CD4-positive, alpha-beta T cell treated with Interleukin-1 beta for 1 hour (primary cell): ENCODE measurements at places on chromosomes 11 and 22.

- no peak for DNase-seq
Observed at GRCh38 chr22:19167106-19167869, 11.2 kb downstream of the SLC25A1 start.

DNA sequence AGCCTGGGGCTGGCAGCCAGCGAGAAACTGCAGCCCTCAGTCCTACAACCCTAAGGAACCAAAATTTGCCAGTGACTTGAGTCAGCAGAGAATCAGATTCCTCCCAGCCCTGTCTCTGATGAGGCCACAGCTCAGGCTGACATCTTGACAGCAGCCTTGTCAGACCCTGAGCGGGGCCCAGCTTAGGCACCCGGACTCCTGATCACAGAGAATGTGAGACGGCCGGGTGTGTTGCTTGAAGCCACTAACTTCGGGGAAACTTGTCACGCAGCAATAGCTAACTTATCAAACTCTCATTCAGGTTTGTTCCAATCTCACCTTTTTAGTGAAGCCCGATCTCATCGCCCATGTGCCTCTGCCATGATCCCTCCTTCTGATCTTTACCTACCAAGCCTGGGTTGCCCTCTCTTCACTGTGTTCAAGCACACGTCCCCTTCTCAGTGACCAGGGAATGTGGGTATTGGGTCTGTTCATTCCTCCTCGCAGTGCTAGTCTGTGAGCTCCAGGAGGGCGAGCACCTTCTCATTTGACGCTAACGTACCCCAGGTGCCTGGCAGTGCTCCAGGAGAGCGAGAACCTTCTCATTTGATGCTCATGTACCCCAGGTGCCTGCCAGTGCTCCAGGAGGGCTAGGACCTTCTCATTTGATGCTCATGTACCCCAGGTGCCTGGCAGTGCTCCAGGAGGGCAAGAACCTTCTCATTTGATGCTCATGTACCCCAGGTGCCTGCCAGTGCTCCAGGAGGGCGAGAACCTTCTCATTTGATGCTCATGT is 280.7 kb downstream of the BRD1 start:
- DNase-seq: no peak

- DNase-seq: no peak
Observed at GRCh38 chr22:26610996-26611395, 6.8 kb downstream of the CRYBB1 start.

GRCh38 chr11:34050581-34051348 is 766 bp upstream of the CAPRIN1 start:
- no peak for DNase-seq

DNA sequence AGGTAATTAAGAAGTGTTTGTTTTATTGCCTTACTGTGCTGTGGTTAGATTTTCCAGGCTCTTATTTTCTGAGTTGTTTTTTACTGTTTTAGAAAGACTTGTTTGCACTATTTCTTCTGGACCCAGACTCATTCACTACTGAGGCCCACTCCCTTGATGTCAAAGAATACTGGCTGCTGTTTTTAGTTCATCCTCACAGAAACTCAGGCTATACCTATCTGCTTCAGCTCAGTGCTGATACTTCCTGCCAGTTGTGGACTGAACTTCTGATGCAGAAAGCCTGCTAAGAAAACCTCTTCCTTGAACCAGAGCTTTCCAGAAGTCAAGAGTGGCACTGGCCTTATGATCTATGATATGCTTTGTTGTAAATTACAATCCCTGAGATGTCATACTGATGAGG is 15.9 kb upstream of the PIK3IP1 start:
- no peak for DNase-seq

DNA sequence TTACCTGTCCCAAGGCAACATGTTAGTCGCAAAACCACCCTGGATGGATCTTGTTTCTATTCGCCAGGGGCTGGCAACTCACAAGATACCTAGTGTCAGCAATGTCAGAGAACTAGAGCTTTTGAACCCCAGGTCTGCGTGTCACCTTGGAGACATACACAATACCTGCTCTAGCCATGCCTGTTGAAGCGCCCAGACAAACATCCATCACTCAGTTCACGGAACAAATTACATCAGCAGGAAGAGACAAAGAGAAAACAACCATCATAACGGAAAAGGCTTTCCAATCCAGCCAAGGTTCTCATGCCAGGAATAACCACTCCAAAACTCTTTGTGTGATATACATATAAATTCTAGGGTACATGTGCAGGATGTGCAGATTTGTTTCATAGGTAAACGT is 2.2 kb downstream of the CD59 start:
- DNase-seq: no peak

- no peak for DNase-seq
Observed at GRCh38 chr11:80346353-80347059, 905.7 kb upstream of the TENM4 start.

- no peak for DNase-seq
Observed at GRCh38 chr11:94586978-94587377, 19.8 kb downstream of the PIWIL4 start.

- DNase-seq: no peak
Observed at GRCh38 chr11:10561043-10561818, 7.2 kb downstream of the LYVE1 start.

DNA sequence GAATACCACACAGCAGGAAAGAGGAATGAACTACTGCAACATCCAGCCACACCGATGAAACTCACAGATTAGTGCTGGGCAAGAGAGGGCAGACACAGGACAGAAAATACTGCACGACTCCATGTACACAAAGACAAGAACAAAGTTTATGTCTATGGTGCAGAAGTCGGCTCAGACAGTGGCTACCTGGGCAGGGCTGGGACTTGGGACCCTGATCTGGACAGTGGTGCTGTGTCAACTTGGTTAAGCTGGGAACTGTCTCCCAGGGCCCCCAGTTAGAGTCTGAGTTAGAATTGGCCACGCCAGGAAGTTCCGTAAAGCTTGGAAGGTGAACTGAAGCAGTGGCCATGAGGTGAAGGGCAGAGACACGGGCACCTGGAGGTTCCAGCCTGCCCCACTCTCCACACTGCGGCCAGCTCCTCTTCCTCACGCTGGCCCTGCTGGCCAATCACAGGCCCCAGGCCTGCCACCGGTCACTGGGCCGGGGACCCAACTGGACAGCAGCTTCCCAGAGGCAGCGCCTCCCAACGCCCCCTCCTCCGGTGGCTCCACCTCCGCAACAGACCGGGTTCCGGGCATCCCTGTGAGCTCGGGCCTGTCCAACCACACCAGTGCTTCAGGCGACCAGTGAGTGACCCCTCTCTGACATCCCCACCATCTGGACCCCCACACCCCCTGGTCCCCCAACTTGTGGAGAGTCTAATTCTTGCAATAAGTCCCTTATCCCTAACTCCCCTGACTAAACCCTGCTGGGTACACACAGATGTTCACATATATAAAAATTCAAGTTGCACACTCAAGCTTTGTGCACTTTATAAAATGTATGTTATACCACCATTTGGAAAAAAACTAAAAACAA is 93.7 kb downstream of the MICAL3 start:
- no peak for DNase-seq

GRCh38 chr11:64378335-64378880 is 19.4 kb downstream of the RPS6KA4 start:
- no peak for DNase-seq

DNA sequence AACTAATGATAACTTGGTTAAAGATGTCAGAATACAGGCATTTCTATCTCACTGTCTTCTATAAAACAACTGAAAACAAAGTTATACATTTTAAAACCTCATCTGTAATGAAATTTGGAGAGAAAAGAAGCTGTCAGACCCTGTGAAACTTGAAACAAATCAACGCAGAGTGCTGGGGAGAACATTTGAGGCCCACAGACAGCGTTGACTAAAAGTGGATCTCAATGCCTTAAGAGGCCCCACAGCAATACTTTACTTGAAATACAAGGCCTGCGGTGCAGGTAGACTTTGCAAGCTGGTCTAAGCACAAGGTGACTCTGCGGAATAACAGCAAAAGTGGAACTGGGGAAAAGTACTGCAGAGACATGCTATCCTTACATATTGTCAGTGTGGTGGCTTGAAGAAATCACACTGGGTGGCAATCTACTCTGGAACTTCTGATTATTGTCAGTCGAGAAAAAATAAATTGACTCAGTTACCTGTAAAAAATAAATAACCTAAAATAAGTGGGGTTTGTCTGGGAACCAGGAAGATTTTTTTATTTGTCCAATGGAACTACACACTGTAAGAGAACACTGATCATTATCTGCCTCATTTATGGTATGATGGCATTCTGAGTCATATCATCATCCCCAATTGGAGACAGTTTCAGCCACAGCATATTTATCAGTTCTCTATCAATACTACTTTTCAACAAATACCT is 138.9 kb downstream of the LUZP2 start:
- DNase-seq: no peak

- no peak for DNase-seq
Observed at GRCh38 chr11:111573821-111574249, 28.4 kb upstream of the SIK2 start.

GRCh38 chr11:117816151-117816741 is 8.3 kb downstream of the FXYD2 start:
- DNase-seq: no peak

GRCh38 chr11:57394203-57394965 is 3.9 kb upstream of the PRG2 start:
- no peak for DNase-seq

DNA sequence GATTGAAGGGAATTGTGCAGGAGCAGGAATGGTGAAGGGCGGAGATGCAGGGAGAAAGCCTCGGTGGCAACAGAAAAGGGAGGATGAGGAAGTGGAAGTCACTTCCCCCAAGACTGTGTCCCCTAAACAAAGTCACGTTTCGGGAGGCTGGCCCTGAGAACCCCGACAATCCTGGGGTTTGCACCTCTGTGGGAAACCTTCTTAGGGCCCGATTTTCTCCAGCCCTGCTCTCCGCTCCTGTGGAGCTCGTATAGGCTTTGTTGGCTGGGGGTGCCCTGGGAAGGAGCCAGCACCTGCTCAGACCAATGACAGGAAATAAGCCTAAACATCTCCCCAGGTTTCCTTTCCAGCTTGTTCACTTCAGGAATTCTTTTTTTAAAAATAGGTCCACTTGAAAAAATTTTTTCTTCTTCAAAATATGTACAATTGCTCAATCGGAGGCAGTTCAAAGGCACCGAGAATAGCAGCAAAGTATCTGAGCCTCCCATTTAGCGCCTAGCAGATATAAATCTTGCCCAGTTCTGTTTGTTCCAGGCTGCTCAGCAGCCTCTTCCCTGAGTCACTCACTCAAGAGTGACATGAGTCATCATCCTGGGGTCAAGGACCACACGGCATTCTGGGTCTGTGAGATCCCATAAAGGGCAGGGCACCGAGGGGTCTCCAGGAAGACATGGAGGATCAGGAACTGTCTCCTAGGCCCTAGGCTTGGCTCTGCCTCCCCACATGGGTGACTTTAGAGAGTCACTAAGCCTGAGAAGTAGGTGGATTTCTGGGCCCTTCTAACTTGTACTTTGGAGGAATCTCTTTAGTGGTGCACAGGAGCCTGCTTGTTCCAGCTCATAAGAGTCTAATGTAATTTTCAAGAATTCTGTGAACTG is 34.0 kb downstream of the IRAG1 start:
- peak; percentile 17 for DNase-seq

GRCh38 chr11:7513234-7514098 is at the start of gene PPFIBP2:
Gene PPFIBP2 (plus strand): TSS chr11:7513999. CDS start chr11:7549476, 35,477 bp downstream.
- peak; percentile 82 for DNase-seq

GRCh38 chr22:25143156-25144076 is 56.2 kb upstream of the CRYBB3 start:
- DNase-seq: no peak

- DNase-seq: no peak
Observed at GRCh38 chr11:69913591-69914285, 94.5 kb upstream of the FGF3 start.

DNA sequence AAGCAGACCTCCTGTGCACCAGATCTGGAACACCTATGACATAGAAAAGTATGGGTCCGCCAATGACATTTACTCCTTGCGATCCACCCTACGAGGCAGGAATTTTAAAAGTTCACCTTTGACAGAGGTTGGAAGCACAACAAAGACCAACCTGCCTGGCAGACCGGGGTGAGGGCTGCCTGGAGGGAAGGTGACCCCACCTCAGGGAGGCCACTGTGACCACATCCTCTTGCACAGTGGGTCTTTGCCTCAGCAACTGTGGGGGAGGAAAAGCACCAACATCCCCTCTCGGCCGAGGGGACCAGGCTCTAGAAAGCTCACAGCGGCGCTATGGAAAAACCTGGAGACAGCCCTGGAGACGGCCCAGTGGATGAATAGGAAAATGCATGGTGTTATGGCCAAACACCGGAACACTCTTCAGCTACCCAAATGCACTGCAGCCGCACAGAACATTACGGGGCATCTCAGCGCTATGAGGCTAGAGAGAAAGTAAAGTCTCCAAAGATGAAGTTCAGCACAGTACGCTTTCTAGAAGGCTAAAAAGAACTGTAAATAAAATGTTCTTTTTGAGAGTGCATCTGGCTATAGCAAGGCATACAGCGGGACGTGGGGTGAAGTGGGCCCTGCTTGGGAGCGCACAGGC is 1.8 kb upstream of the SHISAL1 start:
- no peak for DNase-seq

DNA sequence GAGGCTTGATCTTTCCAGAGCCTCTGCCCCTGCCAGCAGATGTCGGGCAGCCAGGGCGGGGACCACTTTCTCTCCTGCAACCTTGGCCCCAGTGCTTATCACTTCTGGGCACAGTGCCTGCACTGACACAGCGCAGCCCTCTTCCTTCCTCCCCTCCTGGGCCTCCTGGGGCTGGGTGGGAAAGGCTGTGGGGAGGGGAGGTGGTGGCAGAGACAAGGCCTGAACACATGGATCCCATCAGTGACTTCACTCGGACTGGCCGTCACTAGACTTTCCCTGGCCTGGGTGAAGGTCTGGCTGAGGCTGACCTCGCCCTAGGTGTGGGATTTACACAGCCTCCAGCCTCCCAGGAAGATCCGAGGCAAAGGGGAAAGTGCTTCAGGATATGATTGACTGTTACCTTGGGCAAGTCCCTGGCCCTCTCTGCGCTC is 68.1 kb downstream of the LRRC32 start:
- DNase-seq: no peak

DNA sequence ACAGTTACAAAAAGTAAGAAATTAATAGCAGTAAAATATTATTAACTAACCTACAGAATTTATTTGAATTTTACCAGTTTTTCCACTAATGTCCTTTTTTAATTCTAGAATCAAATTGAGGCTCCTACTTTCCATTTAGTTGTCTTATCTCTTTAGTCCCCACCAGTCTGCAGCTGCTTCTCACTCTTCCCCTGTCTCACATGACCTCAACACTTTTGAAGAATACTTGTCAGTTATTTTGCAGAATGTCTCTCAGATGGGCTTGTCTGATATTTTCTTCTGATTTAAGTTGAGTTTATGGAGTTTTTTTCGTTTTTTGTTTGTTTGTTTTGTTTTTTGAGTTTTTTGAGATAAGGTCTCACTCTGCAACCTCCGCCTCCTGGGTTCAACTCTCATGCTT is 74.3 kb upstream of the ADORA2A start:
- no peak for DNase-seq

- DNase-seq: no peak
Observed at GRCh38 chr11:123852321-123852720, 33.1 kb downstream of the TMEM225 start.

GRCh38 chr22:46087336-46087690 is 63.0 kb upstream of the PPARA start:
- no peak for DNase-seq
